ENCODE measurements at places on chromosomes 2 and 18.

DNA sequence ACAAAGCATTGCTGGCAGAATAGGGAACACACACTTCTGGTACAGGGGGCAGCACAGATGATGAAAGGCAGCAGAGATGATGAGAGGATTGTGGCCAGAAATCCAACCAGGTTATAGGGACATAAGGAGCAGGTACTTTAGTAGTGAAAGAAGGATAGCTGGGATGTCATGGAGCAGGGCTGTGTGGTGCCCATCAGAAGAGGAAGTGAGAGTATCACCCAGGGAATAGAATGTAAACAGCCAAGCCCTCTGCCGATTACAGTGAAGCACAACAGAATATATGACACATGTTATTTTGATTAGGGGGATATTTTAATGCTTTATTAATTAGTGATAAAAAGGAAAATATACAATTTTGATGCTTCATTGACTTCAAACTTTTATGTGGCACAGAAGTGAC is 883.4 kb upstream of the CDH2 start:
- no peak for DNase-seq

DNA sequence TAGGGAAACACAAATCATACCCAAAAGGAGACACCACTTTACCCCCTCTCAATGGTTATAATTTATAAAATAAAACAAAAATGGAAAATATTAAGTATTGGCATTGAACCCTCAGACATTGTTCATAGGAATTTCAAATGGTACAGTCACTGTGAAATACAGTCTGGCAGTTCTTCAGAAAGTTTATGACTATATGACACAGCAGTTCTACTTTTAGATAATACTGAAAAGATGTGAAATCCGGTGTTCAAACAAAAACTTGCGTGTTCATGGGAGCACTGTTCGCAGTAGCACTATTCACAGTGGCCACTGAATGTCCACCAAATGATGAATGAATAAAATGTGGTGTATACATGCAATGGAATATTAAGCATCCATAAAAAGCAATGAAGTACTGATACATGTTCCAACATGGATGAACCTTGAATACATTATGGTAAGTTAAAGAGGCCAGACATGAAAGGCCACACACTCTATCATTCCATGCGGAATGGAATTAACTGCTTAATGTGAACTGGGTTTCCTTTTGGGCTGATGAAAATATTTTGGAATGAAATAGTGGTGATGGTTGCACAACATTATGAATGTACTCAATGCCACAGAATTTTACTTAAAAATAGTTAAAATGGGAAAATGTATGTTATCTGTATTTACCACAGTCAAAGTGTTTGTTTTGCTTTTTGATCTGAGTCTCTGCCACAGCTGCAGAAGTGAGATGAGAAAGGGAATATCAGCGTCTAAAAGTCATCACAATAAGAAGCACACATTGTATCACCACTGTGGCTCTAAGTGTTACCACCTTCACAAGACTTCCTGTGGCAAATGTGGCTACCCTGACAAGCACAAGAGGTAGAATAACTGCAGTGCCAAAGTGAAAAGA is 864.6 kb downstream of the SUCLG1 start:
- DNase-seq: no peak

GRCh38 chr2:165472922-165473321 is 3.4 kb downstream of the CSRNP3 start:
- DNase-seq: no peak

DNA sequence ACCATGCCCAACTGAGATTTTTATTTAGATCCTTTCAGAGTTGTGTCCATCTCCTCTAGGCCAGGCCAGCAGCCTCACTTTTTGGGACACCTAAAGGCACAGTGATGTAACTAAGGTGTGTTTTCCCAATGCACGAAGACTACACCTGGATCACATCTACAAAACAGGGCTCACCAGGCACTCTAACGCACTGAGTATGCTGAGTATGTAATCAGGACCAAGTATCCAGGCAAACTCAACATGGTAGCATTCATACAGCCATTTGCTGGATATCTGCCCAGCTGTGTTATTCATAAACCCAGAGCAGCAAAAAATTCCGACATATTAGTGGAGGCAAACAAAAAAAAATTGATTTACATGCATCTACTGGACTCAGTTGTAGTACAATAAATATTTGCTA is 33.8 kb downstream of the LPIN2 start:
- no peak for DNase-seq

- DNase-seq: no peak
Measured at GRCh38 chr18:79855147-79855933, 57.6 kb downstream of the KCNG2 start.

All from bone marrow (tissue), 2 donors.